ENCODE measurements at places on chromosomes 4 and X.
A peak's percentile ranks its signal among the peaks of the same experiment; 100 is the strongest.

GRCh38 chr4:72275381-72275780, 243.6 kb downstream of the NPFFR2 start:
- DNase-seq = no peak

GRCh38 chr4:97866821-97867556, 276.3 kb downstream of the STPG2 start:
- DNase-seq = peak; percentile 3

- DNase-seq = no peak
Measured at GRCh38 chr4:140789759-140790158, 33.6 kb upstream of the TBC1D9 start.

DNA sequence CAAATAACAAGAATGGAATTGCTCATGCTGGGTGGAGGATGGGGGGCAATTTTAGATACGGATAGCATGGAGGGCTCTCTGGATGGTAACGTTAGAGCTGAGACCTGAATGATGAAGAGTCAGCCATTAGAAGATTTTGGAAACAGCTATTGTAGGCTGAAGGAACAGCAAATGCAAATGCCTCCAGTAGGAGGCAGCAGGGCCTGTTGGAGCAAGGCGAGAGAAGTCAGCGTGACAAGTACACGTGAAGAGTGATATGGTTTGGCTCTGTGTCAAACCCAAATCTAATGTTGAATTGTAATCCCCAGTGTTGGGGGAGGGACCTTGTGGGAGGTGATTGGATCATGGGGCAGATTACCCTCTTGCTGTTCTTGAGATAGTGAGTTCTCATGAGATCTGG, 59.3 kb upstream of the SOD3 start:
- no peak for DNase-seq
